ENCODE measurements at places on chromosomes 5 and 9.

DNA sequence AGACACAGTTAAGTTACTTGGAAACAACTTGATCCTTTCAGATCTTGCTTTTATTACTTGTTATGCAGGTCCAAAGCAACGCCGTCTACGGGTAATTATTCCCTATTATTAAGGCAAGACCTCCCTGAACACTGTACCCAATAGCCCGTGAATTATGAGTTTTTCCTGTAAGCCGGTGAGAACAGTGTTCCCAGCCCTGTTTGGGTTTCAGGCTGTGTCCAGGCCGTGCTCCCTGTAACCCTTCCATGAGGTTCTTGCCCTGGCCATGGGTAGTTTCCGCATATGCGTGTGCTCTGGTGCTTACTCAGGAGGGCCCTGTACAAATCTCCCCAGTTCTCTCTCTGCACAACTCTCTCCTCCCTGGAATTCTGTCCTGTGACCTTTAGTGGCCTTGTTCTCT lies 65.6 kb upstream of the CNOT6 start:
- DNase-seq, result no peak

- DNase-seq, result no peak
These were observed 259.8 kb downstream of the ZSWIM6 start for GRCh38 chr5:61591859-61592258.

GRCh38 chr9:2461892-2462291 lies 159.7 kb upstream of the VLDLR start:
- peak; percentile 33 for DNase-seq

GRCh38 chr5:177320879-177321278 lies 9.2 kb upstream of the MXD3 start:
- no peak for DNase-seq

- peak; percentile 80 for DNase-seq
These were observed 18.2 kb upstream of the DCP2 start for GRCh38 chr5:112958093-112959088.

GRCh38 chr5:148957591-148958202 lies 105.2 kb downstream of the SH3TC2 start:
- peak; percentile 53 for DNase-seq

DNA sequence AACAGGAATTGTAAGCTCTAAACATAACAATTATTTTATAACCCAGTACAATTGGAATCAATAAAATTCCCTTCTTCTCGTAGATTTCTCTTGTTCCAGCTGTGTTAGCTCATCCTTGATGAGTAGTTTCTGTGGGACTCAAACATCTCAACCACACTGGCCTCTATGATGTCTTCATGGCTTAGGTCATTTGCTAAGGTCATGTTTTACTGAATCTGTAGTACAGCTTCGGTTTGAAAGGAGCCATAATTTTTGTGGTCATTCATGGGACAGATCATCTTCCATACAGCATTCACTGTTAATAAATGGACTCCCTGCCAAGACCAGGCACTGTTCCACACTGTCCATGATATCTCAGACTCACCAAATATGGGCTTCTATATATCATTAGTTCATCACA lies 369.0 kb upstream of the RFX3 start:
- DNase-seq, result peak; percentile 48

DNA sequence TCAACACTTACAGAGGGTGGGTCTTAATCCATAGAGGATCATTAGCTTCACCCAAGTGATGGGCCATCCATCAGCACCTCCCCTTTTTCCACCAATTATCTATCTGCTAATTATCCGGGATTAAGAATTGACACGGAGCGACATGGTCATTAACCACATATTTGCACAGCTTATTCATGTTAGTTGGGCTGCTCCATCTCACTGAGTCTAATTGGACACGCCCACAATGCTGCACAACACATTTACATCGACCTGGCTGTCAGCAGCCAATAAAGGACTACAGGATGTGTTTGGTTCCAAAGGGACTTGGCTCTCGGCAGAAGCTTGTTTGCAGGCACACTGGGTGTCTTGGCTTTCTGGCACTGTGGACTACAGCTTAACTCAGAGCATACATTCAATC lies 21.6 kb downstream of the FOXE1 start:
- no peak for DNase-seq

DNA sequence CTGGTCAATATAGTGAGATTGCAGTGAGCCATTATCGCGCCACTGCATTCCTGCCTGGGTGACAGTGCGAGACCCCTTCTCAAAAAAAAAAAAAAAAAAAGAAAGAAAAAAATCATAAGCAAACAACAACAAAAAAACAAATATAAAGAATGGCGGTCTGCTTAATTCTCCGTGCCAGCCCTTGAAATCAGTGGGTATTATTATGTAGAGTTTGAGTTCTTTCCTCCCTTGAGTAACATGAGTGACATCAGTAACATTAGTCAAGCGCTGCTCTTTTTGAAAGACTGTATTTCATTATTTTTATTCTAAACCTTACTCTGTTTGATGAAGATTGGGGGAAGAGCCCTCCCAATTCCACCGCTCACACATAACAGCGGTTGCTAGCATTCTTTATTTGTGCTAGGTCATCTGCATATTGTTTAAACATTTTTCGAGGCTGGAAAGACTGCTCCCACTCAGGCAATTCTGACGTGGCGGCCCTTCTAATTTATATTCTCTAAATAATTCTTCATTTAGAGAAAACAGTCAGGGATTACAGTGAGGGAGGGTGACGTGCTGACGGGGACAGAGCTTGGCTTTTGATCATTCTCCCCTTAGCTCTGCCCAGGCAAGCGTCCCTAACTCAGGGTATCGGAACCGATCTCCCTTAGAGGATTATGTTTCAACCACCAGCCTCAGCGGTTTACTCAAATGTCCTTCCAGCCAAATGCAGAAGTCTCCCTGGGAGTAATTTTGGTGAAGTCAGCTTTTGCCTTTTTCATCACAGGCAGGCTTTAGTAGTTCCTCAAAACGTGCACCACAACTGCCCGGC lies 860 bp upstream of the MARCHF6 start:
- no peak for DNase-seq

GRCh38 chr9:32672469-32672868 lies 37.0 kb upstream of the TAF1L start:
- DNase-seq, result peak; percentile 71

GRCh38 chr9:34079181-34079580 lies 30.5 kb upstream of the UBAP2 start:
- no peak for DNase-seq

DNA sequence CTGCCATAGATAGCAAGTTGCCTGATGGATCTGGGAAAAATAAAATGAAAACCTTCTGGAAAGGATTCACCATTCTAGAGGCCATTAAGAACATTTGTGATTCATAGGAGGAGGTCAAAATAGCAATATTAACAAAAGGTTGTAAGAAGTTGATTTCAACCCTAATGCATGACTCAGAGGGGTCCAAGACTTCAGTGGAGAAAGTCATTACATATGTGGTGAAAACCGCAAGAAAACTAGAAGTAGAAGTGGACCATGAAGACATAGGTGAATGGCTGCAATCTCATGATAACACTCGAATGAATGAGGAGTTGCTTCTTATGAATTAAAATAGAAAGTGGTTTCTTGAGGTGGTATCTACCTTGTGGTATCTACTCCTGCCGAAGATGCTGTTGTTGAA lies 86.6 kb downstream of the GABRA1 start:
- no peak for DNase-seq

- DNase-seq, result no peak
These were observed 10.9 kb downstream of the POLK start for GRCh38 chr5:75522542-75522941.

- no peak for DNase-seq
These were observed 599.0 kb downstream of the TLR4 start for GRCh38 chr9:118303216-118303615.

- DNase-seq, result no peak
These were observed 64.3 kb upstream of the NAA35 start for GRCh38 chr9:85876628-85877027.

DNA sequence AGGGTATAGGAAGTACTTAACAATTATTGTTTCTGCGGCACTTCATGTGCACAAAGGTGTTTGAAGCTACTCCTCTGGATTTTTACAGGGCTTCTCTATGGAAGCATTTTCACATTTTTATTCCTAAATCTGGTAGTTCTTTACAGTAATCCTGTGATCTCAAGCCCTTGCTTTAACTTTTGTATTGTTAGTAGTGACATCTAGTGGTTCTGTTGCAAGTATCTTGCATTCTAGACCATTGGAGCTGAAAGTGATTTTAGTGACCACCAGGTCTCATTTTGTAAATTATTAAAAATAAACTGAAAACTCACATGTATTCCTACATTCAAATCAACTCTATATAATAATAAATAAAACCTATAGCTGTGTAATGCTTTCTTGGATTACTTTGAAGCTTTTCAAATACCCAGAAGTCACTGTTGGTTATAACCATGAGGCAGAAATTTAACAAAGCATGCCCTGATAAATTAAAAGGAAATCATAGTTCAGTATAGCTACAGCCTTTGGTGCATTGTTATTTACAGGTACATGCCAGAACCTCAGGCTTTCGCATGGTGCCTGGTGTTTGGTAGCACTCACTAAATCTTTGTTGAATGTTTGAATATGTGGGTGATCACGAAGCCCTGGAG lies 18.9 kb downstream of the RPS23 start:
- peak; percentile 43 for DNase-seq

DNA sequence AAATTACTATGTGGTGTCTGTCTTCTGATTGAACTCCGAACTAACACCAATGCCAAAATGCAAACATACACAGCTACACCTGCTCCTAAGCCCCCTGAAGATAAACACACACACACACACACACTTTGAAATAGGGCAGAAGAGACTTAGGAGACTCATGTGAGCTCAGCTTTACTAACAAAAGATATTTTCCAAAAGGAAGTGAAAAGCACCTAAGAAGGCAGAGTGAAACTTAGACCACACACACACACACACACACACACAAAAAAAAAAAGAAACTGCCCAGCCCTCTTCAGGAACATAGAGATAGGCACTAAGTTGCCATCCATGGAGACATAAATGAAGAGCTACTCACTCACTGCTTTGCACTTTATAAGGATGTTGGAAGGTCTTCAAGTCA lies 45.2 kb upstream of the APC start:
- DNase-seq, result no peak

- no peak for DNase-seq
These were observed 107.0 kb upstream of the SMIM23 start for GRCh38 chr5:171678646-171679045.

DNA sequence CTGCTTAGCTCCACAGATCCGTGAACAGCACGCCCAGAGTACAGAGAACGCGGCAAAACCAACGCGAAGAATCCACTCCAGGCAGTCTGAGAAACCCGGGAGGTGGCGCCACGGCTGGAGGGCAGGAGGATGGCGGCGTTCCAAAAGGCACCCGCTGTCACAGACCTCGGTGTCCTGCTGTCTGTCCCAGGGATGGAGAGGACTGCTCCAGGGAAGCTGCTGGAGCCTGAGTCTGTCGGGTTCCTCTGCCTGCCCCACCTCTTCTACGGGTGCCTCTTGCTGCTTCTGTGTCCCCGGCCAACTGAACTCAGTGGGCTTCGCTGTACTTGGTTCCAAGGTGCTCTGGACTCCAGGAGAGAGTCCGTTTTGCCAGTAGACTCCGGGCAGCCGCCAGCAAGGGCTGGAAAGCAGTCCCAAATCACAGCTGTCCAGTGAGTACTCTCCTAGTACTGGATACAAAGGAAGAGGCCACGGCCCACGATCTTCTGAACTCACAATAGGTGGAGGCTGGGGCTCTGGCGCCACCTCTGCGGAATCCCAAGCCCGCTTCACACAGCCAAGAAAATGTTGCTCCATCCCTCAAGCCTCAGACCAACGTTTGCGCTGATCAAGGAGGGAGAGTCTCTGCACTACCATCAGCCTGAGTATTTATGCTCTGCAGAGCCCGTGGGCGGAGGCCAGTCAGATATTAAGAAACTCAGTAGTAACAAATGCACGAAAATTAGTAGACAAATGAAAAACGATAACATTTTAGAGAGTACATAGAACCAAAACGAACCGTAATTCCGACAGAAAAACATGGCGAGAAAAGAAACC lies 440 bp downstream of the ANXA2R start:
- peak; percentile 17 for DNase-seq

GRCh38 chr9:131264231-131264630 lies 12.1 kb downstream of the FAM78A start:
- no peak for DNase-seq

- DNase-seq, result no peak
These were observed 803.0 kb upstream of the ZNF608 start for GRCh38 chr5:125549322-125549911.

DNA sequence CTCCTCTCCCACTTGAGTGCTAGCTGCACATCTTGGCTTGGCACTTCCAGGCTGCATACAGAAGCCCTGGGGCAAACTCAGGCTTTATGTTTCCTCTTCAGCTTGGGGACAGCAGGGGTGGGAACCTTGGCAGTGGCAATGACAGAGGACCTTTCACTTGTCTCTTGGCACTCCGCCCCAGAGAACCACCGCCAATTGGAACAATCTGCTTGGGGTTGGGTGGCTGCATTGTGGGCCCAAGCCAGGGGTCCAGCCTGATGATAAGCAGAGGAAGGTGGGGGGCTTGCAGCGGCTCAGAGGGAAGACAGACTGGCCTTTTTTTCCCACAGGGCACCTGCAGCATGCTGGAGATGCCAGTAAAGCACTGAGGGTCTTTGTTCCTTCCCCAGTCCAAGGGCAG lies 179.0 kb upstream of the NMUR2 start:
- no peak for DNase-seq

DNA sequence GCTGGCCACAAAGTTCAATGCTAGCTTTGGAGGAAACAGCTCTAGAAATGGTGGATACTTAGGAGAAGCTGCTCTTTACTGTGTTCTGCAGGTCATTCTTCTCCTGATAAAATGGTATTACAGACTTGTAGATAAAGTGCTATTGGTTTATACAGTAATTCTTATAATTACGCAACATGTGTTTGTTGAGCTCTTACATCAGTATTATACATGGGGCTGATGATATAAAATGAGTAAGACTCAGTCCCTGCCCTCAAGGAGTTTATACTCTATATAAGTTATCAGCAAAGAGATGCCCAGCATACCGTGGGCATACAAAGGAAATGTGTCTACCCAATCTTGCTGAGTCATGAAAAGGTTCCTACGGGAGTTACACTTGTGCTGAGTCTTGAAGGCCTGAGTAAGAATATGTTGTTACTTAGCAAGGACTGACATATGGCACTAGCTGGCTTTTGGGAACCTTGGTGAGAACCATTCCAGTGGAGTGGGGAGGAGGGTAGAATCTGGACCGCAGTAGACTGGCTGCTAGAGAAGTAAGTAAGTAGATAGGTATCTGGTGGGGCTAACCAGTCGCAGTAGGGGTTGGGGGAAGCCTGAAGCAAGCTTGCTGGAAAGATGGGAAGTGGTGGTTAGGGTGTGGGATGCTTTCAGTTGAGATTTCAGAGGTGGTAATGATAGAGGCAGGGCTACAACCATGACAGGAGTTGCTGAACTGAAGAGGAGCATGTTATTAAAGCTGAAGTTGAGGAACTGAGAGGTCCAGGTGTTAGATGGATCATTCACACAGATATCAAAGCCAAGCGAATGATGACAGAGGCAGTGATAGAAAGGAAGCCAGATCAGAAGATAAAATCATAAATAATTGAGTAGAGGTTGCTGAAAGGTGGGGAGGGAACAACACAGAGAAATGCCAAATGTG lies 11.1 kb upstream of the TTC23L start:
- no peak for DNase-seq

- DNase-seq, result no peak
These were observed 198.3 kb downstream of the KCTD16 start for GRCh38 chr5:144369006-144369405.

GRCh38 chr5:106766916-106767315 lies 903.8 kb downstream of the EFNA5 start:
- DNase-seq, result no peak
